ENCODE measurements at places on chromosomes 3 and 15.

GRCh38 chr15:69498282-69498681 is 45.7 kb downstream of the RPLP1 start:
- no peak for DNase-seq

DNA sequence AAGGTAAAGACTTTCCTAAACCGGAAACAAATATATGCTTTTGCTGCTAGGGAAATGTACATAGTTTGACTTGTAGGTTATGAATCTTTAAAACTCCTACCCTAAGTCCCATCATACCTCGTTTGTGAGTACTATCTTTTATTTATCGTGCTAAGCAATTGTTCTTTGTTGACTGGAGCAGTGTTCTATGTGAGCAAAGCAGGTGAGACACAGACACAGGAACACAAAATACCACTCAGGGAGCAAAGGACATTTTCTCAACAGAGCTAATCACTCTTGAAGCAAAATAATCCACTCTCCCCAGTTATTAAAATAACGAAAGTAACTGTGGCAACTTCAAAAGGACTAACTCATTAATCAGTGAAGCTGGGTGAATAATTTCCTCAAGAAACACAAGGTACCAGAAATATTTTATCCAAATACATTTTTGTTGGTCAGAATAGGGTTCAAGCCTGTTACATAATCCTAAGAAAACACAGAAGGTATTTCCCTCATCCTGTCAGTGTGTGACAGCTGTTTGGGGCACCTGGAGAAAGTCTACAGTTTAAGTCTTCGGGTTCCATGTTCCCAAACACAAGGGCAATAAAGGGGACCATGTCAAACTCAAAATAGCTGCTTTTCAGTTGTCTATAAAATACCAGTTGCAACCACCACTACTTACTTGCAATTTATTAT is 407.7 kb downstream of the FOXP1 start:
- no peak for DNase-seq

DNA sequence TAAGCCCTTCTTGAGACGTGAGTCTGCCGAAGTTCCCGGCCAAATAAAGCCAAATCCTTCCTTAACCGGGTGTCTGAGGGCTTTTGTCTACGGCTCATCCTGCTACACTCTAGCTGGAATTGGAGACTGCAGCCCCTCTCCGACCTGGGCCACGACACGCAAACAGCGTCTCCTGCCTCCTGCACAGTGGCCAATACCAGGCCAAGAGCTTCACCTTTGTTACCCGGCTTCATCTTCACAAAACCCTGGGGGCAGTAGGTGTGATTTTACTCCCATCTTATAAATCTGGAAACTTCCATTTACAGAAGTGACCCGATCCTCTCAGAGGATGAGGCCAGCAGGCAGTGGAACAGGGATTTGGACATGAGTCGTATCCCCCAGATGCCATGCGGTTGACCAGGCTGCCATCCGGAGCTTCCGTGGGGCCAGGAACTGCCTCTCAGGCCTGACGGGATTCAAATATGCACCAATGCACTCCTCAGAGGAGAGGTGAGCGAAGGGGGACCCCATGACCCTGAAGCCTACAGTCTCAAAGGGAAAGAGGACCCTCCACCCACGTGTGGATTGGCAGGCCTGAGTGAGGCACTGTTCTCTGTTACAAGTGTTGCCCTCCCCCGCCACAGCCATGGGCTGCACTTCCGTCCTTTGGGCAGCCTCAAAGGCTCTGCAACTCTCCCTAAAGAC is 53.2 kb upstream of the KLF13 start:
- DNase-seq, result no peak

GRCh38 chr3:197866035-197866434 is 75.0 kb downstream of the LRCH3 start:
- no peak for DNase-seq

DNA sequence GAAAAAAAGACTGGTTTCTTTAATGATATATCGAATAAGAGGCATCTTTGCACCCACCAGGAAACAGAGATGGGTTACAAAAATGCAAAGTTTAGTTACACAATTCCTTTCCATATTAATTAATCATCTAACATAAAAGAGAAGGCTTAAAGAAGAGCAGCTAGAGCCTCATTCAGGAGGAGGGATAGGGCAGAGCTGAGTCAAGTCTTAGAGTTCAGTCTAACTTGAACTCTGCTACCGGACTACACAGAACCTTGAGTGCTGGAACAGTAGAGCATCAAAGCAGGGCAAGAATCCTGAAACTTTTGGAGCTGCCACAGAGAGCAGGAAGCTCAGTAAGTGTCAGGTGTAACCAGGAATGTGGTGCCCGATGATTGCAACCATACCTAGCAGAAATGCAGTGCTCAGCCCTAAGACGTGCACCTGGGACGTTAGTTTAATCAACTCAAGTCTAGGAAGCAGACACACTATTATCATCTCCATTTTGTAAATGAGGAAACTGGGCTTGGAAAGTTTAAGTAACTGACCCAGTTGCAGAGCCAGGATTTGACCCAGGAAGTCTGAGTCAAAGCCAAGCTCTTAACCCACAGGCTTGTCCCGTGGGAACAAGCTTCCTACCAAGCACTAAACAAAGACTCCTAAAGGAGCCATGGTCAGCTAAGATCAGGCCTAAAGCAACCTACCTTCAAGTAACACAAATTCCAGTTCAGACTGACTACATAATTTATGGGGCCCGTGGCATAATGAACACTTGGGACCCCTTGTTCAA is 187.4 kb downstream of the FOXP1 start:
- DNase-seq, result no peak

DNA sequence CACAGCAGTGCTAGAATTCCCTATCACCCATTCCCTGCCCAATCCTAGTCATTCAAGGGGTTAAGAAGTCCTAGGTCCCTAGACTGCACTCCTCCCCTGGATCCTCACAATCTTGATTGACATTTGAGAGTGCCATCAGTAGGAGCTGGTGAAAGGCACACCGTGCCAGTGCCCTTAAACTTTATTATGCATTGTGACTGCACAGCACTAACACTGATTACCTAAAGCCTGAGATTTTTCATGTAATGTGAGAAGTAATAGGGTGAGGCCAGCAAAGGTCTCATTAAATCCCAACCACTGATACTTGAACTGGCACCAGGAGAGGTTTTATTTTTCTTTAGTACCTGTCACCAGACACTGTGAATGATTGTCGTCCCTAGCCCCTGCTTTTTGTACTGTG is 16.3 kb downstream of the GXYLT2 start:
- no peak for DNase-seq

GRCh38 chr3:12629560-12629959 is 34.4 kb downstream of the RAF1 start:
- DNase-seq, result no peak

- DNase-seq, result no peak
These were observed 43.8 kb upstream of the B3GALNT1 start for GRCh38 chr3:161148832-161149475.

GRCh38 chr3:190597291-190597690 is 83.4 kb downstream of the IL1RAP start:
- no peak for DNase-seq

- DNase-seq, result no peak
These were observed 1048.5 kb downstream of the NTRK3 start for GRCh38 chr15:87207990-87208580.

GRCh38 chr15:39934397-39935071 is 619 bp downstream of the EIF2AK4 start:
- no peak for DNase-seq

GRCh38 chr3:119329551-119329950 is 35.4 kb downstream of the ARHGAP31 start:
- DNase-seq, result no peak

DNA sequence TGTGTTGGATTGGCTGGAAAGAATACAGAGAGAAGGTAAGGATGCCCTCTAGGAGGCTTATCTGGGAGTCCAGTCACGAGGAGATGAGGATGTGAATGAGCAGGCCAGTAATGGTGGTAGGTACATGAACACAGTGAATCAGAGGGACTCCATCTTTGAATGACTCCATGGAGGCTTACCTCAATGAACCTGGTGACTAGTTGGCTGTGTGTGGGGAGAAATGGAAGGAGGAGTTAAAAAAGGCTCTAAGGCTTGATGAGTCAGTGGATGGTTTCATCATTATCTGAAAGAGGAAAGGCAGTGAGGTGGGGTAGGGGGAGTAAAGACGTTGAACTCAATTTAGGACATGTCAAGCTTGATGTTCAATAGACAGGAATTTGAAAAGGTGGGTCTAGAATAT is 61.1 kb downstream of the KCNAB1 start:
- no peak for DNase-seq

DNA sequence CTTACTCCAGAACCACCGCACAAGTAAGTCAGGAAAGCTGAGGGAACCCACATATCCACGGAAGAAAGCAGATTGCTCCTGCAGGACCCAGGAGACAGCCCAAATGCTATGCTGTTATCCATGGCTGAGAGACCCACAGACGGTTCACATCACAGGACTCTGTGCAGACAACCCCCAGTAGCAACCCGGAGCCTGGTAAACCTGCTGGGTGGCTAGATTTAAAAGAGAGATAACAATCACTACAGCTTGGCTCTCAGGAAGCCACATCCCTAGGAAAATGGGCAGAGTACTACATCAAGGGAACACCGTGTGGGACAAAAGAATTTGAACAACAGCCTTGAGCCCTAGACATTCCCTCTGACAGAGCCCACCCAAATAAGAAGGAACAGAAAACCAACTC is 13.8 kb upstream of the TRIM42 start:
- DNase-seq, result no peak

DNA sequence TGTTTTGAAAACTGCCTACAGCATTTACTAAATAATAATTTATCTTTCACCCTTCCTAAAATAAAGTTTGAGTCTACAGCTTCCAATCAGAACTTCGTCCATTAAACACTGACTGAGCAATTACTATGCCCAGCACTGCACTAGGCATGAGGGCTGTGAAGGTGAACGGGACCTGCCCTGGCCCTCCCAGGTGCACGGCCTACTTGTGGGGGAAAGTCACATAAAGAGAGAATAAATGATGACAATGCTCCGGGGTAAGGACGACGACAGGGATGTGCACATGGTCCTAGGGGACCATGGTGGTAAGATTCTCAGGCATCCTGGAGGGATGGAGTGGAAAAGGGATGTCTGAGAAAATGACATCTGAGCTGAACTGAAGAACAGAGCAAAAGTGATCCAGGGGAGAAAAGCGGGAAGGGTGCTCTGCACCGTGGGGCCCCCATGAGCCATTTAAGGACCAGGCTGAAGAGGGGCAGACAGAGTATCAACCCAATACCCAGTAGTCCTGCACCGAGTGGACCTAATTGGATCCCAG is 11.5 kb downstream of the PLA2G4F start:
- no peak for DNase-seq

- DNase-seq, result no peak
These were observed 52.7 kb upstream of the SCAANT1 start for GRCh38 chr3:63964681-63965485.

DNA sequence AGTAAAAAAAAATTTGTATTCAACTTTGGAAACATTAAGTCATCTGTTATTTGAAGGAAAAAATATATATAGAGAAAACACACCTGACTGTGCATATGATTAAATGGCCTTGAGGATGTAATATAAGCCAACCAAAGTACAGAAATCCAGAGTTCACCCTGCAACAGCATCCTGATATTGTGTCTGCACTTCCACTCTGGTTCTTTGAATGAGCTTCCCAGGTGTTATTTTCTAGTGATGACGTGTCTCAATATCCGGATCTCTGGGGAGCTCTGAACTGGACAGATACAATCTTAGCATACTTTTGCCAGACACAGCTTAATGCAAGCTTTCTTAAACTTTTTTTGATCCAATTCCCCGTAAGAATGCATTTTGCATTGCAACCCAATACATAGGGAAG is 19.5 kb upstream of the PIK3CB start:
- no peak for DNase-seq

DNA sequence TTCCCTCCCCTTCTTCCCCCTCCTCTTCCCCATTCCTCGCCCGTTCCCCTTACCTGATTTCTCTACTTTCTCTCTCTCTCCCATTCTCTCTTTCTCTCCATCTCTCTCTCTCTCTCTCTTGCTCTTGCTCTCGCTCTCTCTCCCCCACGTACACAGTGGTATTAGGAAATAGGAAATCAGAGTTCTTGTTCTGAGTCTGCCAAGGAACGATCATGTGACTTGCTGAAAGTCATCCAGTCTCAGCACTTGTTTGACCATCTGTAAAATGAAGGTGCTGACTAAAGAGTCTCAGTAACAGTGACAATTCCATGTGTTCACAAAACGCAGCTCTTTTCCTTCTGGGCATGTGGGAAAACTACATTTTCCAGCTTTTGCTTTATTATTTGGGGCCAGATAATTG is 445.0 kb upstream of the TGFBR2 start:
- DNase-seq, result no peak

GRCh38 chr3:141250342-141250741 is 18.7 kb downstream of the PXYLP1 start:
- no peak for DNase-seq

GRCh38 chr3:122985539-122985938 is 42.0 kb downstream of the SEMA5B start:
- no peak for DNase-seq

DNA sequence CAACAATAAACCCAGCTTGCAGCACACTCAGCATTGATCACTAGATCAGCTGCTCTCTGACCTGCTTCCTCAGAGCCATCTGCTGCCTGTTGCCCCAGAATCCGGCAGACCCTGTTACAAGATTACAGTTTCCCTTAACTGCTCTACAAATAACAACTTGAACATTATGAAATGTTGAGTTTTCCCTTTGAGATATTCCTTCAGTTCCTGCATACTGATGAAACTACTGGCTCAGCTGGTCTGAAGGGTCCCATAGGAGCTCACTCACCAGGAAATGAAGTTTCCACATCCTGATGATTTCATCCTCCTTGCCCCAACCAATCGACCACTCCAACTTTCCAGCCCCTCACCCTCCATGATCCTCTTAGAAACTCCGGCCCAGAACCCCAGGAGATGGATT is 281.9 kb downstream of the OCA2 start:
- DNase-seq, result no peak

GRCh38 chr3:100088735-100089368 is 25.4 kb downstream of the FILIP1L start:
- no peak for DNase-seq

GRCh38 chr15:73996939-73997338 is 2.4 kb downstream of the PML start:
- DNase-seq, result no peak

DNA sequence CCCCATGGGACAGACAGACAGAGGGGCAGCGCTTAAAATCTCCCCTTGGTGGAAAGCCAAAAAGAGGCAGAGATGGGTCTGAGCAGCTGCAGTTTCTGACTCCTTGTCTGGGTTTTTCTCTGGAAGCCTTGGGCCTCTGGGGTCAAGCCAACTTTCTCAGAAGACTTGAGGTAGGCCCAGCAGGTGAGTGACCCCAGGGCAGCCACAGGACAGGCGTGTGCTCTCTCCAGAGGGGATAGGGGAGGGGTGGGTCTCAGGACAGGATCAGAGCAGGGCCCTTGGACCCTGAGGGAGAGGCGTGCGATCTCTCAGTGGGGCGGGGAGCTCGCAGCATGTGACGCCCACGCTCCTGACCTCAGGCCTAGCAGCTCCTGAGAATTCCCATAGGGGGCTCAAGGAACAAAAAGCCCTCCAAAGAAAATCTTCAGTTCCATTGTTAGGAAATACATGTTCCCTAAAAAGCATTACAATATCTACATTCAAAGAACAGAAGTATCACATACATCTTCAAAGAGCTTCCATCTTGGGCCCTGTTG is 34.6 kb upstream of the DUSP7 start:
- no peak for DNase-seq

GRCh38 chr3:149299938-149300801 is 33.3 kb downstream of the TM4SF18 start:
- DNase-seq, result no peak

GRCh38 chr3:56303487-56303886 is 164.8 kb downstream of the ERC2 start:
- no peak for DNase-seq

All from stimulated activated CD4-positive, alpha-beta T cell treated with anti-CD3 and anti-CD28 coated beads, Interleukin-1b, Interleukin-23, amount 100 ng/mL, for 1 hour (primary cell).